ENCODE measurements at places on chromosomes 5 and 9. TPM values are rescaled to one million over a fixed set of nuclear protein-coding genes. Genes with fewer than 3 reads are reported as not detected.

The PCDHGA9 gene
- 11.9 TPM for total RNA-seq

The SLC46A2 gene
- not detected for total RNA-seq

The KLF9 gene
- 16.8 TPM for total RNA-seq

The MED10 gene
- total RNA-seq = 17.6 TPM

The TNC gene
- total RNA-seq = 73.6 TPM

GRCh38 chr5:140631831-140632365, 1.1 kb downstream of the CD14 start:
- no peak for DNase-seq

- no peak for DNase-seq
Measured at GRCh38 chr9:77375956-77376532, 198.7 kb downstream of the VPS13A start.

GRCh38 chr9:21806644-21807043, 4.2 kb downstream of the MTAP start:
- no peak for DNase-seq

DNA sequence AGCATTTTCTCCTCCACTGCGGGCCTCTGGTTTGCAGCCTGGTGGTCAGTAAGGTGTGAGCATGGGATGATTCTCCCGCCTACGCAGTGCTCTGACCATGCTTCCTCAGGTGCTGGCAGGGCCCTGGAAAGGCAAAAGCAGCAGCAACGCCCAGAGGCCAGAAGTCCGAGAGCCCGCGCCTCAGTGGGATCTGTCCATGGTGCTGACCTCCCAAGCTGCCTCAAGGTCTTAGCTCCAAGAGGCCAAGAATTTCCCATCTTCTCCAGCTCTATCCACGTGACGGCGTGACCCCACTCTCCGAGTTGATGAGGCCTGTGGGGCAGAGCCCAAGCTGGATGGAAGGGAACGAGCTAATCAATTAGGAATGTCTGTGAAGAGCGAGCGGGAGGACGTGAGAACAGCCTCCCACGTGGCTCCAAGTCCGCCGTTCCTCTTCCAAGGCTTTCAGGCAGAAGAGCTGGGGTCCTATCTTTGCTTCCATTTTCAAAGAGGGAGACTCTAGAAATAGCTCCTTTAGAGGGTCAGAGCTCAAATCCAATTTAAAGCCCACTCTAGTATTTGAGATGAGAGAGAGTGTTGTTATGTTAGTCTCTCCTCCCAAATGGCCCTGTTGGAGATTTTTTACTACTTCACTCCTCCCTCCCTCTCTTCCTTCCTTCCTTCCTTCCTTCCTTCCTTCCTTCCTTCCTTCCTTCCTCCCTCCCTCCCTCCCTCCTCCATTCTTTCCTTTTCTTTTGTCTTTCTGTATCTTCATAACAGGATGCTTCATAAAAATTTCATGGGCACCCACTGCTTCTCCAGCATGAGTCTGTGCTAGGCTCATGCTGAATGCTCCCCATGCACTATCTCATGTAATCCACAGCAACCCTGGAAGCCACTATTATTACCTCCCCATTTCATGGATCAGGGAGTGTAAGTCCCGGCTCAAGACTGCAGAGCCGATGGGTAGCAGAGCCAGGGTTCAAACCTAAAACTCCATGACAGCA, 69.3 kb downstream of the OLFM1 start:
- DNase-seq = no peak

GRCh38 chr5:56816546-56817081, 1.3 kb downstream of the MAP3K1 start:
- DNase-seq = peak; percentile 47

DNA sequence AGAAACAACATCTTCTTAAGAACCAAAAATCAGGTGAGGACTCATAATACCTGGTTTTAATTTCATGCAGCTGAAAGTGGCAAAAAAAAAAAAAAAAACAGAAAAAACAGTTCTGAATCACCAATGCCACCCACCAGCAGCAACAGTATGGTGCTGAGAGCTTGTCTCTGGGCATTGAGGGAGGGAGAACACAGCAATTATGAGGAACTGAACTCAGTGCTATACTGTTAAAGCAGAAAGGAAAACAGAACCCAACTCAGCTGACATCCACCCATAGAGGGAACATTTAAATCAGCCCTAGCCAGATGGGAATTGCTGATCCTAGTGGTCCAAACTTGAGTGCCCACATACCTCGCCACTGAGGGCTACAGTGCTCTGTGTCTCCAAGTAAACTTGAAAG, 657.9 kb downstream of the ACTL7B start:
- no peak for DNase-seq
